ENCODE measurements at places on chromosomes 2 and 18.

DNA sequence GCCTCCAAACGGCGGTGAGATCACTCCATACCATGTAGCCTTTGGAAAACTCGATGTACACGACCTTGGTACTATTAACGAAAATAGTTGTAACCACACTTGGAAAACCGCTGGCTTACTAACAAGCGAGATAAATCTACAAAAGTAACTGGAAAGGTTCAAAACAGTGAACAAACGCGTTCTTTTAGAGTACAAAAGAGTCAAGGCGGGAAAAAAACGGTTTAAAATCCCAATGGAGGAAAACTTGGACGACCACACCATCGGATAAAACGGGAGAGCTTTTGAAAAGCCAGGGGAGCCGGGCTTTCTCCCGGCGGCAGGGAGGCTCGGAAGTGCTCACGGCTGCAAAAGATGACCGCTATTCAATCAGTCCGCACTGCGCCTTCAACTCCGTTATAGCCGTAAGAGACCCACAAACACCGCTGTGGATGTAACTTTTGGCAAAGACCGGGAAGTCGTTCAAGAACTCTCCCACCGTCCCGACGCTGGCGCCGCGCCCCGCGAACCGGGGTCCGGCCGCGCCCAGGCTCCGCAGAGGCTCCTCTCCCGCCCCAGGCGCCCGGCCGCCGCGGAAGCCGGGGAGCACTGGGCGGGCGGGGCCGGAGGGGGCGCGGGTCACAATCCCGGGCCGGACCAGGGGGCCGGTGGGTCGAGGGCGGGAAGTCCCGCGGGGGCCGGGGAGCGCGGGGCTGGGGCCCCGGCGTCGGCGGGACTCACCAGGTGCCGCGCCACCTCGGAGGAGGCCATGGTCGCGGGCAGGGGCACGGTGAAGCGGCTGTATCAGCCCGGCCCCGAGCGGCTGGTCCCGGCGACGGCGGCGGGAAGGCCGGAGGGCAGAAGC is 465 bp downstream of the SEPTIN10 start:
- DNase-seq: no peak

- DNase-seq: no peak
These were observed 40.3 kb downstream of the PDIA6 start for GRCh38 chr2:10772201-10772867.

- DNase-seq: no peak
These were observed 256.8 kb upstream of the ZEB2 start for GRCh38 chr2:144776766-144777165.

DNA sequence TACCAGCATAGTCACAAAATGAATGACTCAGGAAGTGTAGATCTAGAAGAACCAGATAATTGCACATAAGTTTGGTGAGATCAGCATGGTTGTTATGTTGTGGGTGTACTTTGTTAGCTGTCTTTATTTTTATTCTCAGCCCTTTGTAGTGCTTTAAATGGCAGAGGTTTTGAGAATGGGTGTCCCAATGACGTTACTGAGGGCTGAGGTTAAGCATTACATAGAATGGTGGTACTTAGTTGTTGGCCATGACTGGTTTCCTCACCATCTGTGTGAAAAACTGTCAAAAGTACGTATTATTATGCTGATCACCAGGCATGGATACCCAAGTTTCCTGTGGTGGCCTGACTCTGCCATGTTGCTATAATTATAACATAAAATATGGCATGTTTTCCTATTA is 165.8 kb downstream of the UBE2E3 start:
- no peak for DNase-seq

DNA sequence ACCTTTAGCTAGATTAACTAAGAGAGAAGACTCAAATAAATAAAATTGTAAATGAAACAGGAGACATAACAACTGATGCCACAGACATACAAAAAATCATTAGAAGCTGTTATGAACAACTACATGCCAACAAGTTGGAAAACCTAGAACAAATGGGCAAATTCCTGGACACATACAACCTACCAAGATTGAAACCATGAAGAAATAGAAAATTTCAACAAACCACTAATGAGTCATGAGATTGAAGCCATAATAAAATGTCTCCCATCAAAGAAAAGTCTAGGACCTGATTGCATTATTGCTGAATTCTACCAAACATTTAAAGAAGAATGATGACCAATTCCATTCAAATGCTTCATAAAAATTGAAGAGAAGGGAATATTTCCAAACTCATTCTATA is 54.3 kb downstream of the ST3GAL5 start:
- no peak for DNase-seq

DNA sequence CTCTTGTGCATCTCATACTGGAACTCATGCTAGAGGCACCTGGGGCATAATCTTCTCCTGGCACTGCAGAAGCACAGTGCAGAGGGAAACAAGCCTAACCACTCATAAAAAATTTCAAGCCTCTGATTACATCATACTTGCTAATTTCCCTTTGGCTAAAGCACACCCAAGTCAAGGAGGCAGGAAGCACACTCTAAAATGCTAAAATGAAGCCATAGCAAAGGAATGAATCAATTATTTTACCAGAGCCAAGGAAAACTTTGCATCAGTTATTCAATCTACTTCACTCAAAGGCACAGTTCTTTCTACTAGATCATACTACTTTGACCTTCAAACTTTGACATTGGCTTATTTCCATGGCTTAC is 79.6 kb upstream of the SPOPL start:
- DNase-seq: no peak

- no peak for DNase-seq
These were observed 168.5 kb upstream of the NOSTRIN start for GRCh38 chr2:168633895-168634294.

All from D341Med (cell line).